Small intestine (tissue), 16 donors: ENCODE measurements at places on chromosomes 3 and 15.

DNA sequence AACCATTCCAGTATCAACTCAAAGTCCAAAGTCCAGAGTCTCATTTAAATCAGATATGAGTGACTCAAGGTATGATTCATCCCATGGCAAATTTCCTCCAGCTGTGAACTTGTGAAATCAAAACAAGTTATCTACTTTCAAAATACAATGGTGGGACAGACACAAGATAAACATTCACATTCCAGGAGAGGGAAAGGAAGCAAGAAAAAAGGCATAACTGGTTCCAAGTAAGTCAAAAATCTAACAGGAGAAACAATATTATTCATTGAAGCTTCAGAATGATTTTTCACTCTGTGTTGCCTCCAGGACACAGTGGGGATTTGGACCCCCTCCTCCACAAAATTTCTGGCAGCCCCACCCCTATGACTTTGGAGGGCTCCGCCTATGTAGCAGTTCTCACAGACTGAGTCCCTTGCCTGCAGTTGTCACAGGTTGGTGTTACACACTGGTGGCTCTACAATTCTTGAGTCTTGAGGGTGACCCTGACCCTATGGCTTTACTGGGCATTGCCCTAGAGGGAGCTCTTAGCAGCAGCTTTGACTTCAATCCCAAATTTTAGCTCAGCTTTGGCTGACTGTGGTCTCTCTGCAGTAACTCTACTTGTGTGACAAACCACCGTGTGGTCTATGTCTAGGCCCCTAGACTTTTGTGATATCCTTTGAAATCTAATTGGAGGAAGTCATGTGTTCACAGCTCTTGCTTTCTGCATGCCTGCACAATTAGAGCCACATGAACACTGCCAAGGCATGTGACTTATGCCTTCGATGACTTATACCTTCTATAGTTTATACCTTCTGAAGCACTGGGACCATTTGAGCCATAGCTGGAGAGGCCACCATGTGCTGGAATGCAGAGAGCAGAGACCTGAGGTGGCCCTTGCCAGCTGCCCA is 644.2 kb downstream of the GRM7 start:
- no peak overlapping the region for H3K4me3 ChIP-seq
- H3K4me1 ChIP-seq = peaks cover 3% of the 10 kb centered on the region
- H3K36me3 ChIP-seq = no peaks in the 10 kb centered on the region

- DNase-seq = peak; percentile 93
- H3K36me3 ChIP-seq = no peaks in the 10 kb centered on the region
- H3K4me3 ChIP-seq = no peak overlapping the region
- H3K27me3 ChIP-seq = no peaks in the 10 kb centered on the region
These were observed 36.2 kb downstream of the CDCP1 start for GRCh38 chr3:45109771-45110508.

- no peak for DNase-seq
- no peaks in the 10 kb centered on the region for H3K4me1 ChIP-seq
- no peaks in the 10 kb centered on the region for H3K36me3 ChIP-seq
- no peak overlapping the region for H3K27ac ChIP-seq
- H3K27me3 ChIP-seq = no peaks in the 10 kb centered on the region
These were observed 4.5 kb downstream of the UROC1 start for GRCh38 chr3:126512916-126513650.

GRCh38 chr15:57485869-57486268 is 105.8 kb upstream of the MYZAP start:
- no peaks in the 10 kb centered on the region for H3K36me3 ChIP-seq
- H3K27ac ChIP-seq = no peak overlapping the region
- no peak overlapping the region for H3K4me3 ChIP-seq
- H3K27me3 ChIP-seq = no peaks in the 10 kb centered on the region

GRCh38 chr15:40046721-40047414 is 7.9 kb upstream of the SRP14 start:
- peaks cover 25% of the 10 kb centered on the region for H3K36me3 ChIP-seq
- H3K27me3 ChIP-seq = no peaks in the 10 kb centered on the region
- DNase-seq = peak; percentile 72

- H3K27me3 ChIP-seq = no peaks in the 10 kb centered on the region
- peaks cover 11% of the 10 kb centered on the region for H3K4me1 ChIP-seq
- DNase-seq = peak; percentile 60
- H3K36me3 ChIP-seq = no peaks in the 10 kb centered on the region
These were observed 63.1 kb downstream of the DAPK2 start for GRCh38 chr15:63983061-63983711.
